ENCODE measurements at places on chromosomes 2 and 18. TPM values are rescaled to one million over a fixed set of nuclear protein-coding genes. Genes with fewer than 3 reads are reported as not detected.
A peak's percentile ranks its signal among the peaks of the same experiment; 100 is the strongest.

- no peak for DNase-seq
These were observed 295.9 kb upstream of the LINC00305 start for GRCh38 chr18:64444819-64445218.

GRCh38 chr2:98656800-98657199, 48.4 kb downstream of the UNC50 start:
- DNase-seq: no peak

- DNase-seq: peak; percentile 87
These were observed 81.5 kb upstream of the PGAP1 start for GRCh38 chr2:197007716-197008628.

RFTN2 gene
- total RNA-seq: 2.1 TPM

DNA sequence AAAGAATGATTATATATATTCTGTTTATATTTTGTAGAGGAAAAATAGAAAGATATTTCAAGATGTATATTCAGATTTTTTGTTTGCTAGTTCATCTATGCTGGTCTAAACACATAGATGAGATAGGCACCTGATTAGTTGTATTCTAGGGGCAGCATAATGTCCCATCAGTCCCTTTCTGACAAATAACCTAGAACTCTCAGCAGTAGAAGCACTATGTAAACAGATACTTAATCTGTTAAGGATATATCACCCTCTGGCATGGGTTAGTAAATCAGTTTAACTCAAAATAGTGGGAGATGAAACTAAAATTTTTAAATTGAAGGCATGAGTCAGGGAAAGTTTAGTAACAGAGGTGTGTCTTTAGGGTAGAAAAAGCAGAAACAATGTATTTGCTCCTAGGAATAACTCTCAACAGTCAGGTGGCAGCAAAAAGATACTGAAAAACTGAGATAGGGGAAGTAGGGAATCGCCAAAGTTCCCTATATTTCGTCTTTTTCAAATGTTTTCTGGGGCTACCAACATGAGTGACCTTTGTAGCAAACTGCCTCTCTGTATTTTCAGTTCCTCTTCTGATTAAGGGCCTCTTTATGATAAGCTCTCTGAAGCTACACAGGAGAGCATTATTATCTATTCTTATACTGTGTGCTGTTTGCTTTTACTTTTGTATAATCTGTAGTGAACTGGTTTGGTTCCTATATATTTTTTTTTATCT, 5.7 kb downstream of the PPP1R1C start:
- DNase-seq: no peak

BMPR2 gene
- total RNA-seq: 31.3 TPM

GRCh38 chr2:26721115-26722032, 28.9 kb downstream of the KCNK3 start:
- no peak for DNase-seq

RANBP2 gene
- total RNA-seq: 47.8 TPM

- DNase-seq: no peak
These were observed 145.0 kb upstream of the HDAC4 start for GRCh38 chr2:239545741-239546392.

DNA sequence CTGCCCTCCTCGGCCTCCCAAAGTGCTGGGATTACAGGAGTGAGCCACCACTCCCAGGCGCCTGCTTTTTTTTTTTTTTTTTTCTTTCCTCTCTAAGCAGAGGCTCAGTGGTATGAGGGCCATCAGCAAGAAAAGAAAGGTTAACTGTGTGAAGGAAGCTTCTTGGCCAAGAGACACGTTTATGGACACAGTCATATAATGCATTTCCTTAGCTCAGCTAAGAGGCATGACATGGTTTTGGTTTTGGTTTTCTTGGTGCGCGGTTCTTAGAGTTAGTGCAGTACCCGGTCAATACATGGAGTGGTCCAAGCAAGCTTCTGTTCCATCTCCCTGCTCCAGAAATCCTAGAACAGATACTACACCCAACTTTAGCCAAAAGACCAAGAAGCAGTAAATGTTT, 42.6 kb downstream of the RALBP1 start:
- DNase-seq: no peak

DNA sequence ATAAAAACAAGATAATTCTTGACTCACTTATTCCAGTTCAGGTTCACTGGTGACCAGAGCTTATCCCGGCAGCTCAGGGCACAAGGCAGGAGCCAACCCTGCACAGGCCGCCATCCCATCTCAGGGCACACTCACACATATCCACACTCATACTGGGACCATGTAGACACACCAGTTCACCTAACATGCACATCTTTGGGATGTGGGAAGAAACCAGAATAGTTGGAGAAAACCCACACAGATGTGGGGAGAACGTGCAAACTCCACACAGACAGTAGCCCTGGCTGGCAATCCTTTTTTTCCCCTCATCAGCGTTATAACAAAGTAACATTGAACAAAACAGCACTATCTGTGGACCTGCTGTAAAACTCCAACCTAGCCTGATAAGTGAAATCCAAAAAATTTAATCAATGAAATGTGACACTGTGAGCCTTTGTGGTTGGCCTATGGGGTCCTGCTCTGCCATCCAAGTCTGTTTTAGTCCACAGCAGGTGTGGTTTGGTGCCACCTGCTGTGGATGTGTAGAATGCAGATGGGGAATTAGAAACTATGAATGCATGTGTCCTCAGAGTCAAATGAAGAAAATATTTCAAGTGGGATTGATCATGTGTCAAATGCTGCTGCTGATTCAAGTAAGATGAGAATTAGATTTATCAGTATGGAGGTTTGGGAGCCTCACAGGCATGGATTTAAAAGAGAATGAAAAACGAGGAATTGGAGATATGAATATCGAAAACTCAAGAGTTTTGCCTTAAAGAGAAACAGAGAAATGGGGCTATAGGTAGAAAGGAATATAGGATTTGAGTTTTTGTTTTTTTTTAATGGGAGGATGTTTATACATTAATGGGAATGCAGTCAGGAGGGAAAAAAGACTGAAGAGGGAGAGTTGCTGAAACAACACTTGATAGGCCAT, 47.0 kb downstream of the UGP2 start:
- DNase-seq: peak; percentile 61

MAL gene
- total RNA-seq: not detected

SCYGR4 gene
- not detected for total RNA-seq

- no peak for DNase-seq
These were observed 663.3 kb upstream of the ACVR2A start for GRCh38 chr2:147181351-147182029.

- DNase-seq: no peak
These were observed 15.1 kb upstream of the RHOB start for GRCh38 chr2:20431772-20432171.

DNA sequence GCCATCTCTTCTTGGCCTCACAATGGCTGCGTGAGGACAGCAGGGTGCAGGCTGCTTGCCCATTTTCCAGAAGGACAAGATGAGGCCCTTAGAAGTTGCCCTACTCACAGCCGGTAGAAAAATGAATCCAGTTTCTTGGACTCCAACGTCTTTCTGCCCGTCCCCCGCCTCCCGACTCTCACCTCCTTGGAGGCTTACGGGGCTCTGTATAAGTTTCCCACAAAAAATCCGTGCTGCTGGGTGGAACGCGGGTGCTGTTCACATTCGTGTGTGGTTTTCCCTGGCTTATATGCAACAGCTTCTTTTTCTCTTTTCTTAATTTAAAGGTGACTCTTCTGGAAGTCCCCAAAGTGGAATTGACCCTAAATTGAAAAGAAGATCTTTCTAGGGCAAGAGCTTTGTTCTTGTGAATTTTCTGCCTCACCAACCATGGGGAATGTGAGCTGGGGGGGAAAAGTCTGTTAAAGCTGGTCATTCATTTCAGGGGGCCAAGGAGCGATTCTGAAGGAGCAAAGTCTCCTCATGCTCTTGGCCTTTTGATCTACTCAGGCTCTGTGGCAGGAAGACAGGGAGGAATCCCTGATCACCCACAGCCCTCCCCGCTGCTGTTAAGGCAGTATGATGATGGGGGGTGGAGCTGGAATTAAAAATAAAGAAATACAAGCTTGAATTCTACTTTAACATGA, 51.3 kb downstream of the DDX1 start:
- no peak for DNase-seq

- peak; percentile 23 for DNase-seq
These were observed 116.3 kb downstream of the ZNF532 start for GRCh38 chr18:58980991-58981390.

PKP4 gene
- total RNA-seq: 32.2 TPM

EFEMP1 gene
- total RNA-seq: 1,498 TPM

GRCh38 chr2:65566617-65567016, 134.2 kb upstream of the SPRED2 start:
- no peak for DNase-seq

ZNF2 gene
- 5.6 TPM for total RNA-seq

GRCh38 chr2:139031722-139032121, 251.5 kb upstream of the NXPH2 start:
- no peak for DNase-seq

DNA sequence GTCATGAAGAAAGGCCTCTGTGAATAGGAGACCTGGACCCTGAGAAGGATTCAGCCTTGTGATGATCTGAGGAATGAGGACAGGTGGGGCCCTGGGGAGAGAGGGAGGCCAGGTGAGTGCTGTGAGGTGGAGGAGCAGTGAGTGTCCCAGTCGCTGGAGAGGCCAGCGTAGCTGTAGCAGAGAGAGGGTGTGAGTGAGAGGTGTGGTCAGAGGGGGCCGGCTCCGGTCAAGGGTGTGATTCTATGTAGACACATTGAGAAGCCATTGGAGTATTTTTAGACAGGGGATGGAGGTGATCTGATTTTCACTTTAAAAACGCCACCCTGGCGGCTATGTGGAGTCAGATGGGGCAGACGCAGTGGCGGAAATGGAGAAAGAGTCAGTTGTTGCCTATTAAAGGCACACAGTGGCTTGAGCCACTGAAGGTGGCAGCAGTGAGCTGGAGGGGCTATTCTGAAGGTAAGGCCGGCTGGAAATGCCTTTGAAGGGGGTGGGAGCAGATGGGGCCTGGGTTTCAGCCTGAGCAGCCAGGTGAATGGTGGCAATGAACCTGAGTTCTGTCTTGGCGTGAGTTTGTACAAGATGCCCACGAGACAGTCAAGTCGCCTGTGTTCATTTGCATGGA, 55.6 kb downstream of the GREB1 start:
- no peak for DNase-seq

DNA sequence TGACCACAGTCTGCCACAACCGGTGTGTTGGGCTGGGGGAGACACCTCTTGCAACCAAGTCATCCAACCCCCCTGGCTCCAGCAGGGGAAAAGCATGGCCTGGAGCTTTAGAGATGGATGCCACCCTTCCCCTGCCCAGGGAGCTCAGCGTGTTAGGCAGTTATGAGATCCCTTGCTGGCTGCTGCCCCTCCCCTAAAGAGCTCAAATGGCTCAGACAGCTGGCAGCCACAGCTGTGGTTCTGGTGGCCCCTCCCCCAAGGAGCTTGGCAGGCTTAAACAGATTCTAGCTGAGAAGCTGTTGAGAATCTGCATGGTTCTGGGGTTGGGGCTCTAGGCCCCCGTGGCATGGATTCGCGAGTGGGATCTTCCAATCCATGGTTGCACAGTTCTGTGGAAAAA, 64.7 kb downstream of the TEX51 start:
- DNase-seq: no peak

GRCh38 chr2:128753800-128754199, 435.1 kb upstream of the HS6ST1 start:
- DNase-seq: no peak

SLC25A52 gene
- not detected for total RNA-seq

DNA sequence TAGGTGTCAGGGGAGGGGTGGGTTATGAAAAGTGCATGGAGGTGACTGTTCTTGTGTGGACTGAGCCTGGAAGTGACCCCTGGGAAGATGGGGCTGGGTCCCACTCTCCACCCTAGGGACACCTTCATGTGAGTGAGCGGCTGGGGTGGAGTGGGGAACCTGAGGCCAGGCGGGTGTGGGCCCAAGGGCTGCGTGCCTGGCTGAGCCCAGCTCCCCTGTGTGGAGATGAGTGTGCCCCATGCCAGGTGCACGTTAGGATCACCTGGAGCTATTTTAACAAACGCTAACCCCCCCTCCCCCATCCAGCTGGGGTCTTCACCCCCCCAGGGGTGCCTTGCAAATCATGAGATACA, 26.5 kb downstream of the ZAP70 start:
- DNase-seq: no peak

DNA sequence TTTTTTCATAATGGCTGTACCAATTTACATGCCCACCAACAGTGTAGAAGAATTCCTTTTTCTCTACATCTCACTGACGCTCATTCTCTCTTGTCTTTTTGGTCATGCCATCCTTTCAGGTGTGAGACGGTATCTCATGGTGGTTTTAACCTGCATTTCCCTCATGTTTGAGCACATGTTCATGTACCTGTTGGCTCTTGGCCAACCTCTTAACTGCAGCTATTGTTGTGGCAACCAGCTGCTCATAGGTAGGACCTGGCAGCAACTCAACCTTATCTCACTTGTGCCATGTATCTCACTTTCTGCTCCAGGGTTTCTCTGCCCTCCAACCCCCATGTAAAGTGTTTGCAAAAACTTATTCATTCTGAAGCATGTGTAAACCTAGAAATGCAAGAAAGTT, 167.5 kb downstream of the UPP2 start:
- DNase-seq: no peak

- DNase-seq: no peak
These were observed 48.4 kb downstream of the ATP8B1 start for GRCh38 chr18:57754577-57755338.

- DNase-seq: peak; percentile 98
These were observed 180.4 kb downstream of the FAM124B start for GRCh38 chr2:224221455-224221913.

EGR4 gene
- total RNA-seq: not detected

- DNase-seq: no peak
These were observed 44.4 kb upstream of the BARD1 start for GRCh38 chr2:214853906-214854305.

DNA sequence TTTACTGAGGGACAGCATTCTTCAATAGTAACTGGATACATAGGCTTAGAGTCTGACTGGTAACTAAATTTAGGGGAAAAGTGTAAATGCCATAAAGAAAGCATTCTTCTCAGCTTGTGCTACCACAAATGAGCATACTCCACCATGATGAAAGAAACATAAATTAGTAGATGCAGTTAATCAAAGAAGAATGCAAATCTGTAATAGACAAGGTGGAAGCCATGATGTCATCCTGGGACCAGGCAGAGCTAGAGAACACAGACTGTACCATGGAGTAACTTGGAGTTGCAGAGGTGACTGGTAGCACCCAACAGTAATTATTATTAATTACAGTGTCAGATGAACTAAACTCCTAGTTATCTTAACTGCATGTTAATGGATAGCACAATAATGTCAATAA, 51.7 kb downstream of the RBKS start:
- DNase-seq: no peak

GRCh38 chr2:83757329-83757728, 701.8 kb downstream of the SUCLG1 start:
- DNase-seq: no peak

- no peak for DNase-seq
These were observed 741 bp upstream of the GCKR start for GRCh38 chr2:27495840-27496356.

- DNase-seq: peak; percentile 26
These were observed 30.8 kb downstream of the AOX1 start for GRCh38 chr2:200616656-200617055.

HOXD9 gene
- 7.0 TPM for total RNA-seq

- DNase-seq: peak; percentile 87
These were observed 3.8 kb upstream of the TMSB10 start for GRCh38 chr2:84901593-84902120.

FRZB gene
- 0.32 TPM for total RNA-seq

All from GM23248 (cell line).